Activated CD4-positive, alpha-beta T cell treated with anti-CD3 and anti-CD28 coated beads, Interleukin-10, Interleukin-2, amounts not matched to agents 100 ng/mL and 50 ng/mL, durations not matched to agents 16 hours and 8 hours (primary cell): ENCODE measurements at places on chromosomes 11 and 22.
A peak's percentile ranks its signal among the peaks of the same experiment; 100 is the strongest.

DNA sequence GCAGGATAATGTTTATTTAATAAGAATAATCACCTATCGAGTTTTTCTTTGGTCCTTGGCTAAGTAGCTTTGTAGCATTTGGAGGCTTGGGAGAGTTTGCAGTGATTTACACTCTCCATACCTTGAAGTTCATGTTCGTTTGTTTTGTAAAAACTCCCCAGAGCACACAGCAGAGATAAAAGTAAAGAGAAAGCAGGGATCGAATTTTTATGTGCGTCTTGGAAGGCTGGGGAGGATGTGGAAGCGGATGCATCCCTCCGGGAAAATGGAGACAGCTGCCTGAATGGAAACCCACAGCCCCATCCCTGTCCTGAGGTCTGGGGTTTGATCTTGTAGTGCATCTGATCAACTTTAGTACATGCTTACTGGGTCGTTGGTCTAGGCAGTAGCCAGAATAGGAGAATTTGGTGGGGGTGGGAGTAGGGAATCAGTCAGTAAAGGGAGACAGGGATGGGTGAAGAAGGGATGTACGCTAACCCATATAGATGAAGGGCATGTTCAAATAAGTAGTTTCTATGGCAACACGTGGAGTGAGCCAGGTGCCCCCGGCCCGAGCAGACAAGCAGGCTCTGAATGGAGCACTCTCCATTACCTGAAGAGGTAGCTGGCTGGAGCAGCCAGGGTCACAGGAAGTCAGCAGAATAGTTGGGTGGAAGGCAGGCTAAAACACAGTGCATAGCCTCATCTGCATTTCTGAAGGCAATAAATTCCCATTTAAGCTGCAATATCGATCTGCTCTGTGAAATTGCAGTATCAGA is 147.8 kb downstream of the COMMD9 start:
- DNase-seq = no peak

DNA sequence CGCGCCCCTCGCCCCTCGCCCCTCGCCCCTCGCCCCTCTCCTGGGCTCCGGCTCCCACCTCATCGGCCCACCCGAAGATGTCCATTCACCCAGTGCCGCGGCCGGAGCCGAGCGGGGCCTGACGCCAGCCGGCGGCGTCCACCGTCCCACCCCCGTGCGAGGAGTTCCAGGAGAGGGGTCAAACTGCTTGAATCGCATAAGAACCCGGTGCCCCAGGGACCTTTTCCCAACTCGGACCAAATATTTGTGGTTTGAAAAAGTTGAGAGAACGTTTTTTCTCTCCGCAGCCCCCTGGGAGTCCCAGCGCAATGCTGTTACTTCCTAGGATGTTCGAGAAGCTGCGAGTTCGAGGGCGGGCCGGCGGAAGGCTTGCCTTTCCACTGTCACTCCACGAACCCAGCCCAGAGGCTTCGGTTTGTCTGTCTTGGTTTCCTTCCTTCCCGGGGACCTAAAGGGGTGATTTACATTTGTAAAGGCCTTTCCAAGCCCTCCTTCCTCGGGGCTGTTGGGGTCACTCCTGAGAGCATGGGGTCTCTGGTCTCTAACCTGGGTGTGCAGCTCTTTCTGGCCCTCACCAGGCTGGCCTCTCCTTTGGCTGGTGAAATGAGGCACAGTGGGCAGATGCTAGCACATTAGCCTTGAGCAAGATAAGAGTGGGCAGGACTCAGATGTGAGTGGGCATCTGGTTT is 38.0 kb downstream of the ETS1 start:
- DNase-seq = no peak

DNA sequence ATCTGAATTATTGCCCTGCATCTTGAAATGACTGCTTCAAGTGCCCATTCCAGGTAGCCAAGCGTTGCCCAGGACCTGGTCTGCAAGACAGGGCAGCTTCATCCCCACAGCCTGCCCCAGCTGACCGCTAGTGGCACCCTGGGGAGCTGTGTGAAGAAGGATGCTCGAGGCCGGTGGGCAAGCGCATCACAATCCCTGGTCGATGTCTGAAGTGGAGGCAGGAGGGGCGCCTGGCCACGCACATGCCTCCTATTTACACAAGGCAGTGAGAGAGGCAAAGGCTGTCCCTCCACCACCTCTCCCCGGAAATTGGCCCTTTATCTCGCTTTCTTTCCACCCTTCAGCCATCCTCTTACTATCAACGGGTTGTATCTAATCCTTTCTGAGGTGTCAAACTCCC is 28.1 kb upstream of the PHF21A start:
- no peak for DNase-seq

DNA sequence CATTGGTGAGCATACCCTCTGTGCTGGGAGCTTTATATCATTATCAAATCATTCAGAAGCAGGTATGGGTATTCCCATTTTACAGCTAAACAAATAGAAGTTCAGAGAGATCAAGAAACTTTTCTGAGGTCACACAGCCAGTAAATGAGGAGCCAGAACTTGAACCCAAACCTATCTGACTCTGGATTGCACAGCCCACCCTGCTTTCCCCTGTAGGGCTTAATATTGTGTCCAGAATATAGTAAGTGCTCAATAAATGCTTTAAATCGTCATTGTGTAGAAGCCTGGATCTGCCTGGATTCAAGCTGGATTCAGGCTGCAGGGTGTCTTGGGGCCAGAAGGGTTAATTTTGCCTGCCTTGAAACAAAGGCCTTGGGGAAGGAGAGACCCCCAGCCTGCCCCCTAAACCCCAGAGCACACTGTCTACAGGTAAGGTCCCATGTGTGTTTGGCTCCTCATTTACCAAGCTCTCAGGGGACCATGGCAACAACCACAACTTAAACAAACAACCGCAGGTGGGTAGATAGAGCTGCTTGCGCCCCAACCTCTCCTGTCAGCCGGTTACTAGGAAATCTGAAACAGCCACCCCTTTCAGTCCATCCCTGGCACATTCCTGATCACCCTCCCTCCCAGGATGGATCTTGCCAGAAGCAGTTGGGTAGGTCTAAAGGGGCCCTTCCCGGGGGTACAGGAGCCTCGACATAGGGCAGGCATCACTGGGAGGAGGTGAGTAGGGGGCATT is 3.0 kb upstream of the SEC14L3 start:
- no peak for DNase-seq

DNA sequence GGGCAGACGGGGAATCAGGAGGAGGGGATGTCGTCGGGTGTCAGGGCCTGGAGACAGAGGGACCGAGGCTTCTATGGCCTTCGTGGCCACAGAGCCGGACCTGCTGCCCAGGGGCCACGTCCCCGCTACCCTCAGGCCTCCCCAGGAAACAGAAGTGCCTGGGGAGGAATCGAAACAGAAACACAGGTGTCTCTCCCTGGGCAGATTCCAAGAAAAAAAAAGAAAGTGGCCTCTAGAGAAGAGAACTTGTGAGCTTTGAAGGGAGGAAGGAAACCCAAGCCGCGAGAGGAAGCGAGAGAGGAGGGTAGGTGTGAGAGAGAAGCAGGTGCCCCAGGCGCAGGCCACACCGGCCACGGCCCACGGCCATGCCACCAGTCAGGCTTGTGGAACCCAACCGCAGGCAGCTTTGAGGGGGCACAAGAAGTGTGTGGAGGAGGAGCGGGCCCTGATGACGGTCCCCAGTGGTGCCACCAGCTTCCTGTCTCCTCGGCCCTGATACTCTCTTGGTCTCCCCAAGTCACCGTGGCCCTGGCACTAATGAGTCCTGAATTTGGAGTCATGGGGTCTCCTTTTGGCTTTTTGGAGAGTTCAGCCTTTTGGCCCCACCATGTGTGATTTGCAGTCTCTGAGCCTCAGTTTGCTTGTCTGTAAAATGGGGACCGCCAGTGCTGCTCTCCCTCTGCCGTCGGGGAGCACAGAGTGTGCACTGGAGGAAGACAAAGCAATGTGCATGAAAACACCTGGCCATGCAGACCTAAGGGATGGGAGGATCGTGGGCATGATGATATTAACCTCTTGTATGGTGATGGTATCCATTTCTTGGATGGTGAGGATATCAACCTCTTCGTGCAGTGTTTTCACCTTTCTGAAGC is 25.2 kb downstream of the LIF start:
- peak; percentile 82 for DNase-seq

GRCh38 chr11:125408311-125408711 is 87.8 kb downstream of the FEZ1 start:
- no peak for DNase-seq

DNA sequence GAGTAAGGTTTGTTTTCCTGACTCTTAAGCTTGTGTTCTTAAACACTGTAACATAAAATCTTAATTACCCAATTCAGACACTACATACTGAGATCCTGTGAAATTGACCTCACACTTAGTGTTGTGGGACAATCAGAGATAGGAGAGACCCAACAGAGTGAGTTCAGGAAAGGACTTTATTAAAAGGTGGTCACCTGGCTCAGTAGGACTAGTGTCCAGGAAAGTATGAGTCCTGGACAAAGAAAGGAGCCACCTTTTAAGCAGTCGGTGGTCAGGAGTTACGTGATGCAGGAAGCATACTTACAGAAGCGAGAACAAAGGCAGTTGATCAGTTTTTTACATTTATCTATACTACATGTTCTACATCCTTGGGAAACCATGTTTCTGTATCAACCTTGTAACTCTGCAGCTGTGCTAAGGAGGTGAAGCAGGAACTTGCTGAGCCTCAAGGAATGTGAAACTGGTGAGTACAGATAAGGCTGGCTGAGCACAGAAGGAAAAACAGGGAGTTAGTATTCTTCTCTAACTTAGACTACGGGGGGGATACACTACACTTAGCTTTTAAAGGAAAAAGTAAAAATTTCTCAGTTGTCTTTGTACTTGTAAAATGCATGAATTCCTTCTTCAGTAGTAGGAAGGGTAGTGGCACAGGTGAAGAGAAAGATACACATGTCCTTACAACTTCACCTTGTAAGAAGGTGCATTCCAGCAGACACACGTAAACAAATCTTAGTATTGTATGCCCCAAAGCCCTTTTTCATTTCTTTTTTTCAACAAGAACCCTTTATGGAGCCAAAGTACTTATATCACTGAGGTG is 15.1 kb downstream of the OR51E1 start:
- DNase-seq = no peak

DNA sequence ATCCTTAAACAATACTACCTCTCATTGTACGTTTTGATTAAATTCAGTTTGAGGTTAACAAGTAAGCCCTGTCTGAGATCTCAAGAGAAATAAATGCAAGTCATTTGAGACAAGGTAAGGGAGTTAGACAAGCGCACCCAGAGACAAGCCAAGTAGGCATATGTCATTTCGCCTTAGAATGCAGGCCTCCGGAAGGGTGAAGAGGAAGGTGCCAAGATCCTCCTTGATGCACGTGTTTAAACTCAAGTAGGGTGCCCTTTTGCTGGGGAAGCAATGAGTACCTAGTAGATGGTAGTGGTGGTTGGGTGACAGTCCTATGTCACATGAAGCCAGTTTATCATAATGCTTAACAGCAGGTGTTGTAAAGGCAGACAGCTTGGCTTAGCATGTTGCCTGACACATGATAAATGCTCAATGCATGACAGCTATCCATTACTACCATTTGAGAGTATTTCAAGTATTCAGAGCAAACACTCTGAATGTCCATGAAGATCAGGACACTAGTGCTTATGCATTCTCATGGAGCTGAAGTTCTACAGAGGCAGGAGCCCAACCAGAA is 415.9 kb downstream of the TMEM135 start:
- DNase-seq = no peak

- no peak for DNase-seq
These were observed 638.5 kb downstream of the NTM start for GRCh38 chr11:132008872-132009271.
